ENCODE measurements at places on chromosomes 6 and 20. TPM values are rescaled to one million over a fixed set of nuclear protein-coding genes. Genes with fewer than 3 reads are reported as not detected.

The CCN2 gene
- 68.9 TPM for total RNA-seq

- no peak for DNase-seq
These were observed 227.4 kb downstream of the TMEM200A start for GRCh38 chr6:130593200-130593599.

DNA sequence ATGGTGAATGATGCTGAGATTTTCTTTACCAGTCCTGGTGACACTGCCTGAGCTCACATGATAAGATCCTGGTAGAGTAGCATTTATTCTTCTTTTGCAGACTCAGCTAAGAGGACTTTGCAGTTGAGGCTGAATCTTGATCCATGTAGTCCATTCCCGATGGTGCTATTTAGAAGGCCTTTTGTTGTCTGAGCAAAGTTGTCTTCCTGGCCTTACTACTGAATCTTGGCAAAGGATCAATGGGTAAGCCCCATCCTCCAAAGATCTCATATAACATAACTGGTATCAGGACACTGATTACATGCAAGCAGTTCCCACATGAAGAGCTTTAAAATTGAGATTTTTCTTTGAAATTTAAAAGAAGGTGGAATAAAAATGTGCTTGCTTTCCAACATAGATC lies 291.6 kb downstream of the SOX4 start:
- DNase-seq, result no peak

GRCh38 chr6:70164556-70164955 lies 138.3 kb downstream of the COL9A1 start:
- DNase-seq, result no peak

DNA sequence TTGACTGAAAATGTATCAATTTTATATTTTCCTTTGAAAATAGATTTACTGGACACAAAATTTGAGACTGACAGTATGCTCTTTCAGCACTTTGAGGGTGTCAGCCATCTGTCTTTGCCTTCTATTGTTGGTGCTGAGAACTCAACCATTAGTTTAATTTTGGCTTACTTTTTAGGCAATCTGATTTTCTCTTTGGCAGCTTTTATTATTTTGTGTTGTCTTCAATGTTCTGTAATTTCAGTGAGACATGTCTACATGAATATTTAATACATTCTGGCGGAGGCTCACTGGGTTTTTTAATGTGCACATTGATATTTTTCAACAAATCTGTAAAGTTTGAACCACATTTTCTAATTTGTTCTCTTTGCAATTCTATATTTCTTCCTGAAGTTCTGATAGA lies 648.6 kb downstream of the C6orf118 start:
- DNase-seq, result no peak

- DNase-seq, result no peak
These were observed 48.0 kb downstream of the MAPK14 start for GRCh38 chr6:36075656-36076055.

The ADGRF1 gene
- 7.4 TPM for total RNA-seq

GRCh38 chr6:168929871-168930450 lies 323.7 kb downstream of the THBS2 start:
- DNase-seq, result no peak

- DNase-seq, result no peak
These were observed 1040.2 kb downstream of the HACE1 start for GRCh38 chr6:103819509-103819908.

DNA sequence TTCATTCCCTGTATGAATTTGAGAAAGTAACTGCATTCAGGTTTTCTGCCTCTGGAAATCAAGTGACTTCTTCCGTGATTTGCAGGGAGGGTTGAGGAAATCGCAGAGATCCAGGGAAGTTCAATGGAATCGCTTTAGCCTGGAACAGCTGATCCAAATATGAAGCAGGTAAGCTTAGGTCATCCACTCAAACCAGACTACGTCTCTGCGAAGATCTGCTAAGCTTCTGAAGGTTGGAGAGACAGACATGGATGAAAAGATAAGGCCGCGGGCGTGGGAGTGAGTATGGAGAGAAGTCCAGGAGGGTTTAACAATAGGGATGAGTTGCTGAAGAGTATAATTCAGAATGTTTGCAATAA lies 34.2 kb upstream of the BTN3A2 start:
- no peak for DNase-seq

The KIF25 gene
- not detected for total RNA-seq

DNA sequence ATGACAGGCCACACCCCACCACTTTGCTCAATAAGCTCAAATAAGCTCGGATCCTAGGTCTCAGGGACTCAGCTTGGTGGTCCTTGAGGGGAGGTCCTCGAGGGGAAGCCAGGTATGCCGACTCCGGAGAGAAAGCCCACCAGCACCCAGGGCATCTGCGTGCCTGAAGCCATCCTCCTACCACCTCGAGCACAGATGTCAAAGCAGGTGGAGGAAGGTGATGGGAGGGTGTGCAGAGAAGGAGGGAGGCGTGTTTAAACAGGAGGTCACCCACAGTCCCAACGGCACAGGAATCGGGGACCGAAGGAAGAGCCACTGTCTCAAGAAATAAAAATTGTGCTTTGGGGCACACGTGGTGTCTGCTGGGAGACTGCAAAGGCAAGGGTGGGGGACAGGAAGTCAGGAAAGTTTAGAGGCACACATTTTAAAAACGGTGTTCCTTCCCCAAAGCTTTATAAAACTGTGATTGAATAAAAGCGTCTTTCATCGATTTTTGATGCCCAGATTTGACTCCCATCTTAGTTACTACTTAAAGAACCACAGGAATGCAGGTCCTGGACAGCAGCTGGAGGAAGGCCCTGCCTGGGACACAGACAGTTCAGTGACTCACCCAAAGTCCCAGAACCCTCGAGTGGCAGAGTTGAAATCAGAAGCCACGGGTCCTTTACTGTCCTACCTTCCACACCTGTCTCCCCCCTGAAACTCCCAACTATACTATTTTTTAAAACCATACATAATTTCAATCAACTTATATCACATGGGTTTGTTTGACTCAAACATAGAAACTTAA lies 221.0 kb upstream of the PDE10A start:
- DNase-seq, result no peak

DNA sequence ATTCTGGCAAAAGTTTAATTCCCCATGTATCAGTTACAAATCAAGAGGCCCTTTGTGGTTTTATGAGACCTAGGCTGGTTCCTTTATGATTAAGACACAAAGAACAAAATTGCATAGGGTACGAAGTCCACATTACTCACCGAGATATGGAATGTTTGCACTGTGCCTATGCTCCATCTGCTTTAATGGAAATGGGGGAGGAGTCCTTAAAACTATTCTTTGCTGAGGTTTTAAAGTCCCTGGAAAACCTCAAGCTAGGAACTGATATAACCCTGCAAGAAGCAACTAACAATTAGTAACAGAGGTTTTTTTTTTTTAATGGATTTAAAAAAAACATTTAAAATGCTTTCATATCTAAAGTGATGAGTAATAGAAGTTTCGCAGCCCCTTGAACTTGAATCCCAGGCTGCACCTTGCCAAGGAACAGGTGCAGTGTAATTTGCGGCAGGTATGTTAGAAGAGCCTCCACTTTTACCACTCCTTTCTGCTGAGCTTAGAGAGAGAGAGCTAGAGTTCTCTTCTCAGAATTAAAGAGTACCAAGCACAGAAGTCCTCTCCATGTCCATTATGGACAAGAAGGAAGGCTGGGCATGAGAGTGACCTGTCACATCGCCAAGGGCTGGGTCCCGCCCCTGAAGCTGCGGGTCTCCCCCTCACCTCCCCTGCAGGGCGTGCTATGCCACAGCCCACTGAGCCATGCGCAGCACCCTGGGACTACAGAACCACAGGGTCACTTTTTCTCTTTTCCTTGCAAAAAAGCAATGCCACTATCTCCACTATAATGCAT lies 2.3 kb downstream of the SERPINB1 start:
- no peak for DNase-seq

GRCh38 chr20:35953387-35954199 lies 709 bp downstream of the SCAND1 start:
- DNase-seq, result peak; percentile 76

The TRIM26 gene
- 175 TPM for total RNA-seq

GRCh38 chr20:35972462-35972861 lies 4.1 kb downstream of the CNBD2 start:
- DNase-seq, result no peak

- DNase-seq, result no peak
These were observed 4.3 kb downstream of the KHDC1 start for GRCh38 chr6:73258721-73259120.

DNA sequence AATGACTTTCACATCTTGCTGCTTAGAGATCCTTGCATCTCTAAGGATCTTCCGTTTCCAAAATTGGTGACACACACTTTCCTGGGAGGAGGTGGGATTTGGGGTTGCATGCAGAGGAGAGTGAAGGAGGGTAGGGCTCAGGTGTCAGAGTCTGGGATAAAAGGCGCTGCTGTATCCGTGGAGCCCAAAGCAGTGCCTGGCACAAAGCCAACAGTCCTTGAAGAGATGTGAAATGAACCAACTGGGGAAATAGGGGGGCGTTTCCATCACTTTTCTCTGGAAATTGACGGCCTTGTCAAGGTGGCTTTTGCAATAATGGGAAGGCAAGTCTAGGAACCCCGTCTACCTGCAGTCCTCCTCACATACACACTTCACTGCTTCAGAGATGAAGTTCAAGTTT lies 59.5 kb upstream of the NELFCD start:
- DNase-seq, result no peak

DNA sequence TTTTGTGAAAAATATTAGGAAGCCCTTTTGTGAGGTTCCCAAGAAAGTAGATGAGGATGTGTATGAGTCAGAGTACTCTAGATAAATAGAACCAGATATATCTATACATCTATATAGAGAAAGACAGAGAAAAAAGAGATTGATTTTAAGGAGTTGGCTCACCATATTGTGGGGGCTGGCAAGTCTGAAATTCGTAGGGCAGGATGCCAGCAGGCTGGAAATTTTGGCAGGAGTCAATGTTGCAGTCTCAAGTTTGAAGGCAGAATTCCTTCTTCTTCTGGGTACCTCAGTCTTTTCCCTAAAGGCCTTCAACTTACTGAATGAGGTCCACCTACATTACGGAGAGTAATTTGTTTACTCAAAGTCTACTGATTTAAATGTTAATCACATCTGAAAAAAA lies 65.3 kb upstream of the SAMD3 start:
- no peak for DNase-seq

GRCh38 chr6:161027385-161027784 lies 35.8 kb downstream of the MAP3K4 start:
- no peak for DNase-seq

The OR2H2 gene
- not detected for total RNA-seq

The PACRG gene
- total RNA-seq, result not detected

The MEI4 gene
- total RNA-seq, result not detected

The SIRPB2 gene
- not detected for total RNA-seq

The SLC26A8 gene
- 1.7 TPM for total RNA-seq

DNA sequence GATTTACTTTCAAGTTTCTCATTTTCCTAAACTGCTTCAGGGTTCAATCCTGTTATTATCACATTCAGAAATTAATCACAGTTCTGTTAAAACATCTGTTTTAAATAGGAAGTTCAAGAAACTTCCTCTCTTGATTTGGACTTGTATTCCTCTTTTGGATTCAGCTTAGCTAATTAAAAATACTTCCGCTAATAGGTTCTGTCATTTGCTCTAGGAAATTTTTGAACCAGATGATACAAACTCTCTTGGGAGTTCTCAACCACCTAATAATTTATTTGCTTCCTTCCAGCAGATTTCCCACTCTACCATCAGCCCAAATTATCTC lies 15.9 kb upstream of the TMEM30A start:
- no peak for DNase-seq

GRCh38 chr20:18304618-18305017 lies 16.3 kb downstream of the ZNF133 start:
- DNase-seq, result no peak

DNA sequence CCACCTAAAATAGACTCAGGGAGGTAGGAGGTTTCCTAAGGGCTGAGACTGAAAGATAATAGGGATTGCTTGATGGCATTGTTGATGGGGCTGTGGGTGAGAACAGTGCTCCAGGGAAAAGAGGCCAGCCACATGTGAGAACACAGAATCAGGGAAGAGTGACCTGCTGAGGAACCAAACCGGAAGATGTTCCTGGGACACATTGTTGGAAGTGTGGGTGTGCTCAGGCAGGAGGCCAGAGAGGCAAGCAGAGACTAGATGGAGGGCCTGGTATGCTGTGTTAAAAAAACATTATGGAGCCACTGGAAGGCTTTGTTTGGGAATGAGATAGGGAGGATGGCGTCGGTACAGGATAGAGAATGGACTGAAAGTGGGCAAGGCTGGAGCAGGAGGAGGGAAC lies 23.3 kb downstream of the RNF144B start:
- DNase-seq, result no peak

GRCh38 chr20:36658300-36658699 lies 12.3 kb upstream of the SLA2 start:
- no peak for DNase-seq

The OOEP gene
- total RNA-seq, result not detected

DNA sequence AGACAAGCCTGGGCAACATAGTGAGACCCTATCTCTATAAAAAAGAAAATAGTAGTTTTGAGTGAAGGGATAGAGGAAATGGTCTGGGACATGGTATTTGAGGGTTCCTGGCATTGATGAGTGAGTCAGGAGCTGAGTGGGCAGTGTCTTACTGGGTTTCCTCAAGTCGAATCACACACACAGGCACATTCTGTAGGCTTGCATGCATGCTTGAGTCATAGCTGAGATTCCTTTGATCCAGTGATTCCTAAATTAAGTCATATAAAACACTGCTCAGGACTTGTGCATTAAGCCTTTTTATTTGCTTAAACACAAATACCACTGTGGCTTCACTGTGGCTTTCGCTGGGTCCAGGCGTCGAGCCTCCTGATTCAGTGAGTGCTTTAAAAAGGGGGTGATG lies 71.8 kb upstream of the TMEM181 start:
- DNase-seq, result no peak

GRCh38 chr6:12717356-12717755 lies 789 bp downstream of the PHACTR1 start:
- no peak for DNase-seq

The PNLDC1 gene
- not detected for total RNA-seq

DNA sequence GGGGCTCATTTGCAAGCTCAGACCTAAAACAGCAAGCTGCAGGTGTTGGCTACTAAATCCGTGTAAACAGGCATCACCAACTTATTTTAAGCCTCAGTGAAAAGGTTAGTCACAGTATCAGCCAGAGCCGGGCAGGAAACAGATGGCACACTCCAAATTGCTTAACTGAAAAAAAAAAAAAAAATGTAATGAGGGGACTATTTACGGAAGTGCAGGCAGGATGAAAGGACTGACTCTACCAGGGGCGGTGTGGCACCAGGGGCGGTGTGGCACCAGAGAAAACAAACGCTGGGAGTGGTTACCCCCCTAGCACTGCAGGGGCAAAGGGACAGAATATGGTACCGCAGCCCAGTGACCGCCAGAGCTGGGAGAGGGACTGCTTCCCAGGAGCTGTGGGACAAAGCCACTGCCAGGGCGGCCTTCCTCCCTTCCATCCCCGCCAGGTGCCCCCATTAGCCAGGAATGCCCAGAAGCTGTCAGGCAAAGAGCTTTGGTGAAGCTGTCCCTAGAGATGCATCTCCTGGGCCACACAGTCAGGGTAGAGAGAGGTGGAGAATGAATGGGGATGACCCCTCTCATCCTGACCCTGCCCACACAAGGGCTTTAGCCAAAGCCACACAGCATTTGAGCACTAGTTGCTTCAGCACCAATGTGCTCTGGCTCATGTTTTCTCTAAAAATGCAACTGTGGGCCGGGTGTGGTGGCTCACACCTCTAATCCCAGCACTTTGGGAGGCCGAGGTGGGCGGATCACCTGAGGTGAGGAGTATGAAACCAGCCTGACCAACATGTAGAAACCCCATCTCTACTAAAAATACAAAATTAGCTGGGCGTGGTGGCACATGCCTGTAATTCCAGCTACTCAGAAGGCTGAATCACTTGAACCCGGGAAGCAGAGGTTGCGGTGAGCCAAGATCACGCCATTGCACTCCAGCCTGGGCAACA lies 39.6 kb upstream of the GFOD1 start:
- DNase-seq, result peak; percentile 74

GRCh38 chr6:75926293-75927168 lies 145.9 kb downstream of the IMPG1 start:
- DNase-seq, result no peak

Measured in Peyer's patch (tissue), 4 donors.